Activated CD8-positive, alpha-beta memory T cell treated with anti-CD3 and anti-CD28 coated beads for 48 hours (primary cell): ENCODE measurements at places on chromosomes 5 and 9.

GRCh38 chr9:105816202-105816744 lies 121.9 kb downstream of the TMEM38B start:
- no peak for DNase-seq

DNA sequence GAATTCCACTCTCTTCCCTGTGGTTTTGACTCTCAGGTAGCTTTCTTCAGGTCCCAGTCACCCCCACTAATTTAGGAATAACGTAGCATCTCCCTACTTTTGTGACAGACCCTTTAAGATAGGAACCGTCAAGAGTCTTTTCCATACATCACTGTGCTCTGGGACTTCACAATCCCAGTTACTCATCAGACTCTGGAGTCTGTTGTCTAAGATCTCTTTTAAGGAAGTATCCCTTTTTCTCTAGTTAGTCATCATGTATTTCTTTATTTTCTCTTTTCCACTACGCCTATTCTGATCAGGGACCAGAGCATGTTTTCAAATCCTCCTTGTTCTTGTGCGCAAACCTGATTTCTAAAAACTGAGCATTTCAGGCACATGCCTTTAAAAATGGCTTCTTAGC lies 143.0 kb downstream of the GOLPH3 start:
- no peak for DNase-seq

- no peak for DNase-seq
These were observed 336.5 kb downstream of the DIRAS2 start for GRCh38 chr9:90306158-90306557.

DNA sequence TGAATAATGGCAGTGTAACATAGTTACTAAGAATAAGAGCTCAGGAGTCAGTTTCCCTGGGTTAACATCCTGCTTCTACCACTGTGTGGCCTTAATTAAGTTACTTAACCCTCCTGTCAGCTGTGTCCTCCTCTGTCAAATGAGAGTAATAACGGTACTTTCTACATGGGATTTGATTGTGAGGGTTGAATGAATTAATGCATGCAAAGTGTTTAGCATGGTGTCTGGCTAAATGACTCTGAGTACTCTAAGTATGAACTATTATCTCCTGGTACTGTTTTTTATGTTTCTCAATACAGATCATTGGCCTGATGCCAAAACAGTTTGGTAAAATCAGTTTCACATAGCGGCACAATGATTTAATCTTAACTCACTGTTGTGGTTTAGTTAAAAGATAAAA lies 19.6 kb downstream of the ZNF131 start:
- no peak for DNase-seq

DNA sequence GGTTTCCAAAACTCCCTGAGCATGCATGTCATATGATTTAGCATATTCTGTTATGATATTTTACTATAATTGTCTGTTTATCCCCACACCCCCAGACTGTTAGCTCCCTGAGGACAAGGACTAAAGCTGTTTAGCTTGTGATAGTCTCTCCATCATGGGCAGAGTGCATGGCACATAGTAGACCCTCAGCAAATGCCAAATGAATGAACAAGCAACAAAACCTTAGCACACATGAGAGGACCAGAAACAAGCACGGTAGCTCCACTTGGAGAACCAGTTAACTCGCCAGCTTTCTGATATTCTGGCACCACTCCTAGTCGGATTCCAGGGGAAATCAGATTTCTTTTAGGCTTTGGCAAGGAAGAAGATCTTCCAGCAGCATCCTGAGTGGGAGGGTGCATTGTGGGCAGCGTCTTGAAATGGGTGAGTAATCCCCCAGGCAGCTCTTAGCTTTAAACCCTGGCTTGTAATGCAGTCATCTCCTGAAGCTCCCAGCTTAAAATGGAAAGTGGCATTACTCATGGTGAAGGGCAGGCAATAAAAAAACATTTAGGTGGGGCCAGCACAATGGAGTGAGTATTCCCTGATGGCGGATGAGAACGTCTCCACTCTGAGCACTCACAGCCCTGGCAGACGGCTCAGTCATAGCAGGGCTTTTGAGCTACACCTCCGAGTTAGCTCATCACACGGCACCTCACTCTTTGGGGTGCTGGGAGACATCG lies 41.1 kb downstream of the FGF1 start:
- no peak for DNase-seq

- no peak for DNase-seq
These were observed 5.8 kb upstream of the ACTBL2 start for GRCh38 chr5:57488215-57488955.

DNA sequence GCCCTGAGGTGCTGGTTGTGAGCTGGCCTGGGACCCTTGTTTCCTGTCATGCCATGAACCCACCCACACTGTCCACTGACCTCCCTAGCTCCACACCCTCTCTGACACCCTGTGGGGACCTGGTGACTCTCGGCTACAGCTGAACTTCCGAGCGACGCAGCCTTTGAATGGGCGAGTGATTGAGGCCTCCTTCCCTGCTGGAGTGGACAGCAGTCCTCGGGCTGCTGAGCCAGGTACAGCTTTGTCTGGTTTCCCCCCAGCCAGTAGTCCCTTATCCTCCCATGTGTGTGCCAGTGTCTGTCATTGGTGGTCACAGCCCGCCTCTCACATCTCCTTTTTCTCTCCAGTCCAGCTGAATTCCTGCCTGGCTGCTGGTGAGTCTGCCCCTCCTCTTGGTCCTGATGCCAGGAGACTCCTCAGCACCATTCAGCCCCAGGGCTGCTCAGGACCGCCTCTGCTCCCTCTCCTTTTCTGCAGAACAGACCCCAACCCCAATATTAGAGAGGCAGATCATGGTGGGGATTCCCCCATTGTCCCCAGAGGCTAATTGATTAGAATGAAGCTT lies 6.1 kb downstream of the CA9 start:
- no peak for DNase-seq

- no peak for DNase-seq
These were observed 29.8 kb downstream of the JAKMIP2 start for GRCh38 chr5:147752666-147753290.

GRCh38 chr5:71883742-71884103 lies 164.6 kb downstream of the CARTPT start:
- no peak for DNase-seq

DNA sequence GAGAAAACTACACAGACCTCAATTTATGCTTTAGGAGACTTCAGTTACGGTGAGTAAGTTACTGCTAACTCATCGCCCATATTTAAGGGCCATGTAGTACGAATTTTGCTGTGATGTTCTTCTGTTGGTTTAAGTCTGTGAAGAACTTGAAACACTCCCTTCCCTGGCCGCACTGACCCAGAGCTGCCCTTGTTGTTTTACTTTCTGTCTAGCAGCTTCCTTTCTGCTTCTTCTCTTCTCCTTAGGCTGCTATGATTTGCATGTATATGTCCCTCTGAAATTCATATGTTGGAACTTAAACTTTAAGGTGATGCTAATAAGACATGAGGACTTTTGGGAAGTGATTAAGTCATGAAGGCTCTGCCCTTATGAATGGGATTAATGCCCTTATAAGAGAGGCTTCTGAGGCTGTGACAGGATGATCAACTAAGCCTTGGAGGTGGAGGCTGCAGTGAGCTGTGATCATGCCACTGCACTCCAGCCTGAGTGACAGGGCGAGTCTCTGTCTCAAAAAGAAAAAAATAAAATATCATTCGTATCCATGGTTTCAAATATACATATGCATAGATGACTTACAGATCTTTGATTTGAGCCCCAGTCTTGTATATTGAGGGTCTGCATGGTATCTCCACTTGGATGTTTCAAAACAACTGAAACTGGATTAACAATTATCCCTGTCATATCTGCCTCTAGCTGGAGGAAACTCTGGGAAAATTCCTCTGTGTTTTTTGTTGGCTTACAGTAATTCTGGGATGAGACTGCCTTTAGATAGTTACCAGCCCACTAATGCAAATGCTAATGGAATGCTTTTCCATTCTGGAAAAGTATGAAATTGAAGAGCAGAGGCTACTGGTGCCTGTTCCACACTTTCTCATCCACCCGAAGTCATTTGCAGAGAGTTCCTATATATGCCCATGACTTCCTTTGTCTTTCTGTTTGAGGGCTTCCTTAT lies 263.4 kb upstream of the ACTBL2 start:
- DNase-seq, result no peak

GRCh38 chr5:178077751-178078150 lies 35.6 kb upstream of the N4BP3 start:
- no peak for DNase-seq

DNA sequence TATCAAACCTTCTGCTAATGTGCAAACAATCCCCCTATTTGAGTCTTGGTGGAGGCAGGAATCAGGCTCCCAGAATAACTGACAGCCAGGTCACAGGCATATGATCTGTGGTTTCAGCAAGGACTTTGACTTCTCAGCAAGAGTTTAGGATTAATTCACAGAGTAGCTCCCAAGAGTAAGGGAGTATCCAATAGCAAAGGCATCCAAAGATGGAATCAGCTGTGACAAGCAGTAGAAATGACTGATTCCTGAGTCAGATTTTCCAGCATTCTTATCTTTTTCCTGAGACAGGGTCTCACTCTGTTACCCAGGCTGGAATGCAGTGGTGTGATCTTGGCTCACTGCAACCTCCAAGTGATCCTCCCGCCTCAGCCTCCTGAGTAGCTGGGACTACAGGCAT lies 108.3 kb downstream of the EPB41L4A start:
- no peak for DNase-seq

- no peak for DNase-seq
These were observed 189.8 kb downstream of the ARHGAP26 start for GRCh38 chr5:142959683-142960657.

DNA sequence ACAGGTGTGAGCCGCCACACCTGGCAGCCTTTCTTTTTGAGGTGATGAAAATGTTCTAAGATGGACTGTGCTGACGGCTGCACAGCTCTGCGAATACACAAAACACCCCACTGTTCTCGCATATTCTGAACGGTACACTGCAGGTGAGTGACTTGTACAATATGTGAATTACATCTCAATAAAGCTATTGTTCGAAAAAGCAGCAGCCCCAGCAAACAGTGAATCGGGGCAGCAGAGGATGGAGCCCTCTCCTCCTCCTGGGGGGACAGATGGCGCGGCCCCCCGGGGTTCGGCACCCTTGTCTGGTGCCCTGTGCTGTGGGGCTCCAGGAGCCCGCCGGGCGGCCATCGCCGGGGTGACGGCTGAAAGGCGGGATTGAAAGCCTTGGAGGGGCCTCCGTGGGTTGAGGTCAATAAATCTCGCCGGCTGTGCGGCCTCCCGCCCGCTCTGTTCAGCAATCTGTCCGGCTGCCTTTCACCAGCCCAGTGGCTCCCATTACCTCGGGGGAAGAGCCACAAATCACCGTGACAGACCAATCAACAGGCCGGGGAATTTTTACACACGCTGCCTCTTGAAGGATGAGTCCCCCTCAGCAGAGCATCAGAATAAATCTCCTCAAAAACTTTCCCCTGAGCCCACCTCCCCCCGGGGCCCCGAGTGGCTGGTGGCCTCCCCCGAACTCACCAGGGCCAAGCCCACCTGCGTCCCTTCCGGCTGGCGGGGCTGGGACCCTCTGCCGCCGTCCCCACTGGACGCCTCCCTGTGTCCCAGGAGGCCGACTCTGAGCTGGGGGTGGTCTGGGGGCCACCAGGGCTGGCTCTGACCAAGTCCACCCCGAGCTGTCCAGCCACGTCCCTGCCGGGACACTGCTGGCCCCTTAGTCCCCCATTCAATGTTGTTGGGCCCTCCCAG lies 37.8 kb upstream of the TMEM250 start:
- DNase-seq, result no peak

DNA sequence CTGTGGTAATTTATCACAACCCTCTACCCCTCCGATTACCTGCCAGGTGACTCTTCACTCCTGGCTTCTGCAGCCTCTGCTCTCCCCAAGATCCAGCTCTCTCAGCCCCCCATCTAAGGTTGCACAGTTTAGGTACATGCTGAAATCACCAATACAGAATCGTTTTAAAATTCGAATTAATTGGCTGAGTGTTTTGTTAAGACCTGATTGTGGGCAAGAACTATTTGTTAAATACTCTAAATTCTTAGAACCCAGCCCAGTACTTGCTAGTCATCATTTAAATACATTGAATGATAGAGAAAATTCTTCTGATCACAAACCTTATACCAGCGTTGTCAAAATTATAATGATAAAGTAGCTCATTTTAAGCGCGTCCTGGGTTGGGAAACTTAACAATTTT lies 147.5 kb upstream of the CDKN2B start:
- no peak for DNase-seq

GRCh38 chr5:1948663-1949191 lies 66.0 kb upstream of the IRX4 start:
- no peak for DNase-seq

DNA sequence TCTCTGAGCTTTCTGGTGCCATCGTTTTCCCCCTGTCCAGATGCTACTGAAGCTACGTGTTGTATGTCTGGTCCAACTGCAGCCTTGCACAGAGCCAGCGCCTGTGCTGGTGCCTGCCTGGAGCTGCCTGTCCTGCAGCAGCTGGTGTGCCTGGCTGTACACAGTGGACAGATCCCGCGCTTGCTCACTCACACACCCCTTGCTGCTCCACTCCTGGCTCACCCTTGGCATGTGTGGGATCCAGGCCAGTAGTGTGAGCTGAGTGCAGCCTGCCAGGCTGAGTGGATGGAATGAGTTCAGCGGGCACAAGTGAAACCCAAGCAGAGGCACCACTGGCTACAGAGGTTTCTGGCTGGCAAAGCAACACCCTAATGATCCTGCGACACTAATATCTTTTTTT lies 40.4 kb downstream of the FER start:
- no peak for DNase-seq

GRCh38 chr5:134100283-134101091 lies 14.0 kb upstream of the TCF7 start:
- peak; percentile 63 for DNase-seq

DNA sequence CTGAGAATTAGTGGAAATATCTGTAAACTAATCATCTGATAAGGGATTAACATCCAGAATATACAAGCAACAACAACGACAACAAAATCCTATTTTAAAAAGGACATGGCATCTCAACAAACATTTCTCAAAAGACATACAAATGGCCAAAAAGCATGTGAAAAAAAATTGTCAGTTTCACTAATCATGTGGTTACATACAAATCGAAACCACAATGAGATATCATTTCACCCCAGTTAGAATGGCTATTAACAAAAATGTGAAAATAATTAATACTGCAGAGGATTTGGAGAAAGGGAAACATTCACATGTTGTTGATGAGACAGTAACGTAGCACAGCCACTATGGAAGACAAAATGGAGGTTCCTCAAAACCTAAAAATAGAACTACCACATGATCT lies 69.5 kb downstream of the ERP44 start:
- no peak for DNase-seq

DNA sequence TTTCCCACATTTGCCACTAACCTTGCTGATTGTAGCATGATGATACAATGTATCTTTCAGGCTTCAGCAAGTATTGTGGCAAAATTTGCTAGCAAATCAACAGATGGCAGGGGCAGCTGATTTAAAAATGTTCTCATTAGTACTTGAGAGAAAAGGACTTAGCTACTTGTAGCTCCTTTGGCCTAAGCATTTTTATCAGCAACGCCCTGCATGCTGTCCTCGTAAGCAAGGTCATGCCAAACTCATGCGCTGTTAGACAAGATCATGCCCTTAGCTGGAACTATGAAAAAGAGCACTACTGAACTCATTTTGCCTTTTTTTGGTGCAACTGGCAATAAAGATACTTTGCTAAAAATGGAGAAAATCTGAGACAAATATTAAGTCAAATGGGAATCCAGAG lies 197.1 kb downstream of the ICE1 start:
- no peak for DNase-seq
